H1 (cell line): ENCODE measurements at places on chromosomes 12 and 14. TPM values are rescaled to one million over a fixed set of nuclear protein-coding genes. Genes with fewer than 3 reads are reported as not detected.
A peak's percentile ranks its signal among the peaks of the same experiment; 100 is the strongest.

- H3K36me3 ChIP-seq, result no peaks in the 10 kb centered on the region
- peak within 1 kb of the TSS; percentile 81 for H3K4me3 ChIP-seq
- H3K4me1 ChIP-seq, result peaks cover 3% of the 10 kb centered on the region
- DNase-seq, result peak; percentile 92
- H3K27ac ChIP-seq, result peak within 1 kb of the TSS; percentile 79
Observed at GRCh38 chr14:39102969-39103957, at the start of gene SEC23A. Gene SEC23A (minus strand): TSS chr14:39103235. CDS start chr14:39096118, 7,117 bp downstream.

Gene SCNN1A
- 85.5 and 89.0 TPM in 2 replicates for total RNA-seq

- no peak overlapping the region for H3K4me3 ChIP-seq
- peaks cover 12% of the 10 kb centered on the region; the same call in 1 of the 2 replicates for H3K27me3 ChIP-seq
- no peak overlapping the region for H3K27ac ChIP-seq
- peaks cover 2% of the 10 kb centered on the region; the same call in 1 of the 2 replicates for H3K4me1 ChIP-seq
- no peak for DNase-seq
Observed at GRCh38 chr12:132411457-132411856, 78.5 kb upstream of the FBRSL1 start.

DNA sequence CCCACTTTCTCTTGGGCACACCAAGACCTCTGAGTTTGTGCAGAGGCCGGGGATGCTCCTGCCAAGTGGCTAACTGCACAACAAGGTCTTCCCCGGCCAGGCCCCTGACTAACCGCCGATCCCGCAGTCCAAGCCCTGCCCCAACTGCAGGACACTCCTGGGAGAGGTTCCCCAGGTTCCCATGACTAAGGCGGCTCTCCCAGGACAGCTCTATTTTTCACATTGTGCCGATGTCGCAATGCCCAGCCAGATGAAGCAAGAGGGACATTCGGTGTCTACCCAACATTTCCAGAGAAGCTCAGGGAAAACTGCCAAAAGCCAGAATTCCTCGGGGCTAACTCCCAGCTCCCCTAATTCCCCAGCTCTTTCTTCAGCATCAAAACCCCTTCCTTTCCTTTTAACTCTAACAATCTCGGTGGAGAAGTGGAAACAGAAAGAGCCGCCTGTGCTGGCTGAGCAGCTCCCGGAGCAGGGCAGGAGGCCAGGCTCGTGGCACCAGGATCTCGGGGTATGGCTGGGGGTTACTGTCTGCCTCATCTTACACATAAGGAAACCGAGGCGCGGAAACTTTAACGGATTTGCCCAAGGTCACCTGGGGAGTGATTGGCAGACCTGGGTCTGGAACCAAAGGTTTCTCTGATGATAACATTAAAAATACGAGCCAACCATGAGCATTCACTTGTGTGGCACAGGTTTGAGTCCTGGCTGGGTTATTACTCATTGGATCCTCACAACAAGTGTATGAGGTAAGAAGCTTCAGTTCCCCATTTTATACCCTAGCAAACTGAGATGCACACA lies 318.2 kb downstream of the BCL11B start:
- no peak for DNase-seq
- H3K4me3 ChIP-seq, result no peak overlapping the region

- no peak overlapping the region for H3K27ac ChIP-seq
- H3K4me1 ChIP-seq, result peaks cover 4% of the 10 kb centered on the region
- H3K27me3 ChIP-seq, result no peaks in the 10 kb centered on the region
- no peak overlapping the region for H3K4me3 ChIP-seq
- no peak for DNase-seq
- no peaks in the 10 kb centered on the region for H3K36me3 ChIP-seq
Observed at GRCh38 chr14:67977434-67978034, 158.0 kb downstream of the RAD51B start.

Gene CCDC184
- 2.2 and 2.5 TPM in 2 replicates for total RNA-seq
